SIG-M5 (cell line): ENCODE measurements at places on chromosomes 6 and 20.
A peak's percentile ranks its signal among the peaks of the same experiment; 100 is the strongest.

GRCh38 chr6:33174784-33175183 is 17.5 kb downstream of the COL11A2 start:
- no peak for DNase-seq

- no peak for DNase-seq
Observed at GRCh38 chr6:154457046-154457713, 53.3 kb downstream of the CNKSR3 start.

GRCh38 chr6:11586536-11586935 is 49.0 kb downstream of the TMEM170B start:
- no peak for DNase-seq

- DNase-seq, result no peak
Observed at GRCh38 chr20:21397341-21398108, at the start of gene NKX2-4. TSS of gene NKX2-4 (minus strand) at chr20:21397526. CDS start at chr20:21397399, 127 bp downstream.

DNA sequence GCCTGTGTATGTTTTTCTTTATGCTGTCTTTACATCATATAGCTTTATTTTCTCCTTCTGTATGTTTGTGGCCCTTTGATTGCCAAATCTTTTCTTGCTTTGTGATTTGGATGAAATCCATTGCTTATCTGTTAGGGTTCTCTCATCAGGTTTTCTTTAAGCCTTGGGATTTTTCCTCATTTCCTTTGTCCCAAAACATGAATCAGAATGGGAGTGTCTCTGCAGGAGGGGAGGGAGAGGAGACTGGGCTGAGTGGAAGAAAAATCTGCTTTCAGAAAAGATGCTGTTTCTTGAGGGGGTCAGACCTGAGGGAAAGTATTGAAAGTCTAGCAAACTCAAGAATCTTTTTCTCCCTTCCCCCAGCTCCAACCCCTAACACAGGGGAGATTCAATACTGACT is 758.0 kb upstream of the MMS22L start:
- DNase-seq, result no peak

GRCh38 chr6:119043783-119044182 is 34.7 kb downstream of the FAM184A start:
- no peak for DNase-seq

DNA sequence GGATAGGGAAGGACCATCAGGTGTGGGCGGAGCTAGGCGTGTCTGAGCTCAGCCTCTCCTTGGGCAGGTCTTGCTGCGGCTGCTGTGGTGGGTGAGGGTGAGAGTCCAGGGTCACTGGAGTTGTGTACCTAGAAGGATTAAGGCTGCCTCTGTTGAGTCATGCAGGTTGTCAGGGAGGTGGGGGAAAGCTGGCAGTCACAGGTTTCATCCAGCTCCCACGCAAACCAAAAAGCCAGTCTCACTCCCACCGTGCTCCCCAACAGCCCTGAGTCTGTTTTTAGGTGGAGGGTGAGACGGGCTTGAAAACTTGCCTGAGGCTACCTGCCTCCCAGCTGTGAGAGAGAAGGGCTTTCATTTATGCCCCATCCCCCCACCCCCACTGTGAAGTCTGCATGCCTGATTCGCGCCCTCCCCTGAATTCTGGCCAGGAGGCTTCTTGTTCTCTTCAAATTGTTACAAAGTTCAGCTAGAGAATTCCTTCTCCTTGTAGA is 161.5 kb downstream of the MYLK4 start:
- no peak for DNase-seq

- no peak for DNase-seq
Observed at GRCh38 chr6:4653141-4653540, 123.1 kb upstream of the CDYL start.

DNA sequence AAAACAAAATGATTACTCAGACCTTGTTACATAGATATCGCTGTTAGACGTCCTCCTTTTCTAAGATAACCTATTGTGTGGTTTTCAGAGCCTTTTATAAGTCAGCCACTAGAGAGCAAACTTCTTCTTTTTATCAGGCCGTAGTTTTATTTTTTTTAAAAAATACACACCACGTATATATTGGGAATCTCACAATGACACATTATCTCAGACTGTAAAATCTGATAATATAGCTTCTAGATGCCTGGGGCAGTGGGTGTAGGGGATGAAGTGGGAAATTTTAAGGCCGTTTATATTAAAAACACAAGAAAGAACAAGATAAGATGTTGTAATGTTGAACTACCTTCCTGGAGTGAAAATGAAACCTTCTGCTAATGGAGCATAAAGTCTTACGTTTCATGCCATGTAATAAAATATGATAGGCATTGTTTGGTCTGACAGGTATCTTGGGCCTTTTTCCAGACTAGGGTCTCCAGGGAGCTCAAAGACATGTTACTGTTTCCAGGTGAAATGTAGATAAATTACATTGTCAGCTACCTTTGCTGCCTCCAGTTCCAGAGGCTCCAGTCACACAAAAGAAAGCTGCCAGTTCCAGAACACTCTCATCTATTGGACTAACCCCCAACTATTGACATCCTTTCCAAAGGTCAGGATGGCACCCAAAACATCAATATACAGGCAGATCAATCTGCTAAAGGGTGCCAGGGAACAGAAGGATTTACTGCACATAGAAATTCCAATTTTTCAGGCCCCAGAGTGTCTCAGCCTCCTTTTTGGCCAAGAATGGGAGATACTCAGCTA is 130.2 kb upstream of the AKIRIN2 start:
- DNase-seq, result no peak

DNA sequence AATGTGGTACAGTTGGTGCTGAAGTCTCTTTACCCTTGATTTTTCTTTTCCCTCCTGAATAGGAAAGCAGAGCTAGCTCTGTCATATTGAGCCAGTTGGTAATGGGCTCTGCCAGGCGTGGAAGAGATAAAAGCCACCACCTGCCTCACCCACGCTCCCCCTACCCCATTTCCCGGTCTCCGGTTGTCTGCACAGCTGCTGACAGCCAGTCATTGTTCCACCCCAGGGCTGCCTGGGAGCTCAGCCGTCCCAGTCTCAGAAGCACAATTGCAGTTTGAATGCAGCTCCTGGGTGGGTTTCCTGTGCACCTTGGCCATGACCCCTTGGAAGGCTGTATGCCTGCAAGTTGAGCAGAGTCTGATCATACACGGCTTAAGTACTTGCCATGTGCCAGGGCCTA is 675.2 kb upstream of the FLRT3 start:
- DNase-seq, result no peak

DNA sequence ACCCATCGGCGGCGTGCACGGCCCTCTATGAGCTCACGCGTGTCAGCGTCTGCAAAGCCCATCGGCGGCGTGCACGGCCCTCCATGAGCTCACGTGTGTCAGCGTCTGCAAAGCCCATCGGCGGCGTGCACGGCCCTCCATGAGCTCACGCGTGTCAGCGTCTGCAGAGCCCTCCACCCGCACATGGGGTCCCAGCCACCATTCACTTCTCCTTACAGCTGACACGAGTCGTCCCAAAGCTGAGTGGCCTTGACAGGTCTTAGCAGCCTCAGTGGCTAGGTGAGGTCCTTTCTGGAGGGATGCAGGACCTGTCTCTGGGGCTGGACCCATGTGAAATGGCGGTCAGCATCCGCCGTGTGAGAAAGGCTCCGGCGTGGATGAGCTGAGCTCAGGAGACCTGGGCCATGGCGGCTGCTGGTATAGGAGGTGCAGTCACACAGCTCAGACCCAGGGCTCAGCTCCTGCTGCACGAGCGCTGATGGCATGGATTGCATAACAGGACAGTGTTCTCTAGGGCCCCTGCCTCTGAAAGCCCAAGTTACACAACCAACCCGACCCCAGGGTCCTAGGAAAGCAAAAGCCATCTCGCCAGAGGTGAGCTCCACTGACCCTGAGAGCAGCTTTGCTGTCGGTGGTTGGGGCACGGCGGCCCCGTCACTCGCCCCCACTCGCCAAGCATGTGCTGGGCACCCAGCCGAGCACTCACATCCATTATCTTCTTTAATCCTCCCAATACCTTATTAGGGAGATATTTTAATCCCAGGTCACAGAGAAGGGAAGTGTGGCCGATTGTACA is 38.9 kb downstream of the DLL1 start:
- no peak for DNase-seq

DNA sequence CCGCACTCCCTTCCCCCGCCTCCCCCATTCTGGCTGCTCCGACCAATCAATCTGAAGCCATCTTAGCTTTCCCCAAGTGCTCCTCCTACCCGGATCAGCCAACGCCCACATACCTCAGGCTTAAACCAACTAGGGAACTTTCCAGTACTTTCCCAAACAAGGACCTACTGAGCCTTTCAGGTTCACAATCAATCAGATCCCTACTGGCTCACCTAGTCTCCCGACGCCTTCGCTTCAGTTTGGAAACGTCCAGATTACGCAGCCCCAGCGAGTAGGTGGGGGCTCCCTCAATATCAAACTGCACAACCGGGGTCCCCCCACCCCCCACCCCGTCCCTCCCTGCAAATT is 432 bp downstream of the HSPA1L start:
- DNase-seq, result peak; percentile 70

DNA sequence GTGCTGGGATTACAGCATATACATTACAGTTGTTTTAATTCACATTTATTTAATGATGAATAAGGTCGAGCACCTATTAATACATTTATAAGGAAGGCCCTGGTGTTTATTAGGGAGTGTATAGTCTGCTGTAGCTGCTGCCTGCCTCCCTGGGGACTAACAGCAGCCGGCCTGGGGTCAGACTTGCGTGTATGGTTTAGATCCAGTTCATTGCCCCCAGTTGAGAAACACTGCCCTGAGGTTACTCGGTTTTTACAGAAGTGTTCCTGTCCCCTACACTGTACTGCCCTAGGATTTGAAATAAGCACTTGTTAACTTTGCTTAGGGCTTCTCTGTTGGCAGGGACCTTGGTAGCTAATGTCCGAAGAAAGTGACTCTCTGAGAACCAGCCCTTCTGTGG is 4.0 kb downstream of the TTPAL start:
- DNase-seq, result no peak

GRCh38 chr20:36147690-36148089 is 6.8 kb upstream of the EPB41L1 start:
- DNase-seq, result no peak

GRCh38 chr20:24672886-24673677 is 203.7 kb downstream of the SYNDIG1 start:
- no peak for DNase-seq

DNA sequence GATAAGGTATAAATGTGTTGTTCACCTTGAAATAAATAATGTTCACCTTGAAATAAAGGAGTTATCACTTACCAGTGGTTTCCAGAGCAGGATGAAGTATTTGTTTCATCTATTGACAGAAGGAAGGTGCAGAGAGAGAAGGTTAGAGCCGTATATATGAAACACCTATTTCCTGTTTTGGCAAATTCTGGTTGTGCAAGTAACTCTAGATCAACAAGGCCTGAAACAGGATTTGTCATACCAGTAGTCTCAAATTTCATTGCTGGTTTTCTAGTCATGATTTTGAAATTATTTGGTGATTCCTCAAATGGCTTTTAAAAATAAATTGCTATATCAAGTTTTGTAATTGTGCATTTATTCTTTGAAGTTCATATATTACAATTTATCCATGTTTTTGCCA is at the start of gene CRISP3:
Gene CRISP3, minus strand, starts transcription at position 130 of the 400 bp plus-strand sequence. Its CDS starts 21 bp downstream, at position 109.
- no peak for DNase-seq

DNA sequence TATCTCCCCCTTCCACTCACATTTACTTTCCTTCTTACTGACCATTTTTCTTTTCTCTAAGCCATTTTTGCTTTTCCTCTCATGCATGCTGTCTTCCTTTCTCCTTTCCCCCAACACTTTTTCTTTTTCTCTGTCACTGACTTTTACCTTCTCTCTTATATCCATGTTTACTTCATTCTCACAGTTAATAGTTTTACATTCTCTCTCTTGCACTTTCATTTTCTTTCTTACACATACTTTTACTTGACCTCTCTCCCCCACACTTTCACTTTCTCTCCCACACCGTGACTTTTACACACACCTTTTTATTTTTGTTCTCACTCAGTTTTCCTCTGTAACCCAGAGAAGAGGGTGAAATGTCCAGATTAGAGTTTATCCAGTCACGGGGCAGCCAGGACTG is 636.3 kb downstream of the PTPRT start:
- no peak for DNase-seq

GRCh38 chr6:157586088-157586414 is 205.1 kb downstream of the ZDHHC14 start:
- no peak for DNase-seq

- no peak for DNase-seq
Observed at GRCh38 chr6:28424163-28424562, 19.1 kb downstream of the ZSCAN23 start.

- DNase-seq, result no peak
Observed at GRCh38 chr6:26660000-26660361, 435 bp upstream of the ZNF322 start.

DNA sequence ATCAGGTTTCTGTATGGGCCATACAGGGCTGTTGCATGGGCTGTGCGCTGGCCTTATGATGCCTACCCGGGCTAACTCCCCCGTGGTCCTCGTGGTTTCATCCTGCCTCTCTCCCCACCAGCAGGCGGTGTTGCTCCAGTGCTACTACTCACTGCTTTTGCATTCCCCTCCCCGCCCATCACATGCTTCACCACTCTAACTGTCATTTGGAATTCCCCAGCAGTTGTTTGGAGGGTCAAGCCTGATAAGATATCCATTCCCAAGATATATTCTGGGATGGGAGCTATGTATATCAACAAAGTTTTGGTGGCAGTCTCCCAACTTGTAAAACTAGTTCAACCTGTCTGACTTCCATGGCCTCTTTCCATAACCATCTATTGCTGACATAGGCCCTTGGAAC is 233.2 kb upstream of the SOX4 start:
- no peak for DNase-seq

DNA sequence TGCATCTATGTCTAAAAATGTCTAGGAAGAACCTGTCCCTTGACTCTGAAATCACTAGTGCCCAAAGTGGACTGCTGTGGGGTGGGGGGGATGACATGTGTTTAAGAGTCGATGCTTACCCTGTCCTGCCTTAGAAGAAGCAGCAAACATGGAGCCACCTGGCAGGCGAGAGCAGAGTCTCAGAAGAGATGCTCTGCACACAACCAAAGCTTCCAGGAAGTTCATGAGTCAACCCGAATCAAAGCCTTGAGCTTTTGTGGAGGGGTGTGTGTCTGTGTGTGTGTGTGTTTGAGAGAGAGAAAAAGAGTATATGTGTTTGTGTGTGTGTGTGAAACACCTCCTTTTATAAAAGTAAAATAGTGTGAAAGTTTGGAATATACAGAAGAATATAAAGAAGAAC is 269.9 kb downstream of the ALDH8A1 start:
- no peak for DNase-seq

- DNase-seq, result peak; percentile 33
Observed at GRCh38 chr6:11975353-11975977, 36.6 kb upstream of the HIVEP1 start.

DNA sequence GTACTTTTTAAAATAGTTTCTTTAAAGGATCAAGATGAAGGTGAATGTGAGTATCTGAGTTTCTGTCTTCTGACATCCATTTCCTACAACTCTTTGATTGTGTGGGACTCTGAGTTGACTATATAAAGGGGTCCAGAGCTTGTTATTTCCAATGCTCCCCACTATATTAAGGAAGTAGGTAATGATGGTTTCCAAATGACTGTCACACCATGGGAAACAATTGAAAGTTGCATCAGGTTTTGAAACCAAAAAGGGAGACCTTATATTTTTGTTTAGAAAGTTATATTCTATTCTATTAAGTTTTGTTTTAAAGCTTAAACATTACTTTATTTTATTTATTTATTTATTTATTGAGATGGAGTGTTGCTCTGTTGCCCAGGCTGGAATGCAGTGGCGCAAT is 11.2 kb downstream of the CASS4 start:
- no peak for DNase-seq
